Stomach (tissue), 19 donors: ENCODE measurements at places on chromosomes 7 and 10.

DNA sequence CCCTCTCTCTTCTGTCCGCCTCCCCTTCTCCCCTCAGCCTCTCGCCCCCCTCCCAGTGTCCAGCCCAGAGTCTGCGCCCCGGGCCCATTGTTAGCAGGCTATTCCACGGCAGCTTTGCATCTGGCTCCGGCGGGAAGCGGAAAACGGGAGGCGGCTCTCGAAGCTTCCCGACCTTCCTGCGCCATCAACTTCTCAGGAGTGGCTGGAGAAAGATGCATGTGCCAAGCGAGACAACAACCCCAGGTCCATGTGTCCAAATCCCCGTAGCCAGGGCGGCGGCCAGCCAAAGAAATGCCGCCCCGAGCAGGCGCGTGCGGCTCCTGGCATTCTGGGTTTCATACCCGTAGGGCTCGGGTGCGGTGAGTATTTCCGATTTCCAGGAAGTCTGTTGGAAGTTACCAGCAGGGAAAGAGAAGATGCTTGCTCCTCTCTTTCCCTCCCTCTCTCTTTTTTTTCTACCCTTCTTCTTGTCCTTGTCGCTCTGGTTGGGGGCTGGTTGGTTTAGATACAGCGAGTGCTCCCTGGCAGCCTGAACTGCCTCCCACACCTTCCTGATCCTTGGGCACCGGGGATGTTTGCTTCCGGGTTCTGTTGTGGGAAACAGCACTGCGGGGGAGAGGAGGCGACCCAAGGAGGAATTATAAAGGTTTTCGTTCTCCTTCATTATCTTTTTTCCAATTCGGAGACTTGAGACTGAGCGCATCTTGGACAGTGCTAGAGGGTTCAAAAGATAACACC is 1.2 kb upstream of the HOXA2 start:
- peak; percentile 72 for DNase-seq

DNA sequence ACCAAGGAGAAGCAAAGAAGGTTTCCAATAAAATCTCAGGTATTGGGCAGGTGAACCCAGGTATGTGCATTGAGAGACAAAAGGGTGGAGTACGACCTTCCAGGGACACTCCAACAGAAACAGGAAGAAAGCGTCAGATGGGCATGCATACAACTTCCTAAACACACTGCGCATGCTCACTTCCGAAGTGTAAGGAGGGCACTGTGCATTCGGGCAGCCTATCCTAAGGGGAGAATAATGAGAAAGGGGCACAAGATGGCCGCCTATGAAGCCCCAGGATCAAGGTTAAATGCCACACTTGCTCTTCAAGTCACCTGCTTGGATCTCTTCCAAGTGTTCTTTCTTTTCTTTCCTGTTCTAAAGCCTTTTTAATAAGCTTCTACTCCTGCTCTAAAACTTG is 39.4 kb upstream of the PRSS1 start:
- no peak for DNase-seq

DNA sequence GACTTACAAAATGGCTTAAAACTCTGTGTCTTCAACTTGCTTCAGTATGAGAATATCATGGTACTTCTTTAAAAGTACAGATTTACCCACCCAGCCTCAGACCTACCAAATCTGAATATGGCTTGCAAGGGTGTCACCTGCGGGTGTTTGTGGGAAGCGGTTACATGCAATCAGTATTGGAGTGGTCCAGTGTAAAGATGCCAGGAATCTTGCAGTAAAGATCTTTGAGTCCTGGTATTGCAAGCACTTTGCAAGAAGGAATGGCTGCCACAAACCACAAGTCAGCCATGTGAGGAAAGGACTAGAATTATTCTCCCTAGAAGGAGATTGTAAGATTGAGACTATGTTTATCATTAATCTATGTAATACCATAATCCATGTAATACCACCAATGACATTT is 115.1 kb downstream of the PON1 start:
- DNase-seq = no peak

DNA sequence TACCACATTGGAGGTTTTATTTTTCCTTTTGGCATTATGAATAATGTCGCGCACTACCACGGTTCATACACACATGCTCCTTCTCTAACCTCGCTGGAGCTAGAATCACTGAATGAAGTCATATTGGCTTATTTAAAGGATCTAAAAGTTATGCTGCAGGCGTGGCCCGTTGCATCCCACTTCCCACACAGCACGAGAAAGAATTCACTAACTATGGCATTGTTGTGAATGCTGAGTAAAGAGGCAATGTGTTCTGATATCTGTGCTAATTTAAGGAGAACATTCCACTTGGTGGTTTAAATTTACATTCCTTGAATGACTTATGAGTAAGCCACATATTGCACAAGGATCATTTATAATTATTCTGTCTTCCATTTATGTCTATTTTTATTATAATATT is 20.7 kb downstream of the TCERG1L start:
- DNase-seq = no peak

DNA sequence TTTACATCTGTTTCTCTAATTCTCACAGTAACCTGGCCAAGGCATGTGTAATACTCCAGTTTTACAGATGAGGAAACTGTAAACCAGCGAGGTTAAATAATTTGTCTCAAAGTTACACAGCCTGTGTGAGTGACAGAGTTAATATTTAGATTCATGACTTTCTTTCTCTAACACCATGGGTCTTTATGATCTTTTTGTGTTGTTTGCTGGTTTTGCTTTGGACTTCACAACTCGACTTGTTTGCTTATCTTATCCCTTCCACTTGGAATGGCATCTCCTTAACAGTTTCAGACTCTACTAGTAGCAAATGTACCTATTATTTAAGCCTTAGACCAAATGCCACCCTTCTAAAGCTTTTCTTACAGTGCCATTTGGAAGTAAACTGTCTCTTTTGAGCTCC is 34.4 kb downstream of the MXI1 start:
- no peak for DNase-seq

GRCh38 chr7:4878336-4879335 is 4.9 kb downstream of the RADIL start:
- no peak for DNase-seq

DNA sequence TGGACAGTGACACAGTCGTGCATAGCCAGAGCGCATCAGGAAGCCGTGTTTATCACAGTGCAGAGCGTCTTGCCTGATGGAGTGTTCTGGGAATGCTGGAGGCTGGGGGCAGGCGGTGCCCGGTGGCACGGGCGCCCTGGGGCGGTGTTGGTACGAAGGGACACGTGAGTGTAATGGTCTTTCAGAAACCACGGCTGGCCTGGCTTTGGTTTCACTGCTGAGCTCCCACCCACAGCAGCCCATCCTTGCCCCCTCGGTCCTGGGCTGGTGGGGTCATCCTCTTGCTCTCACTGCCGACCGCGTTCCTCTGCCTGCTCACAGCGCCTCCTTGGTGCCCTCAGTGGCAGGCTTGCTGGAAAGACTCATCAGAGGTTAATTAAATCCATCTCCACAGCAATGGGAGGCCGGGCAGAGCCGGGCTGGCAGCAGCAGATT is 50.6 kb downstream of the NKX6-2 start:
- DNase-seq = no peak

- DNase-seq = no peak
These were observed 3.8 kb downstream of the NODAL start for GRCh38 chr10:70437721-70438120.

- DNase-seq = no peak
These were observed 190.3 kb upstream of the SHH start for GRCh38 chr7:156002362-156003066.

GRCh38 chr7:134155871-134156270 is 28.7 kb downstream of the LRGUK start:
- no peak for DNase-seq

DNA sequence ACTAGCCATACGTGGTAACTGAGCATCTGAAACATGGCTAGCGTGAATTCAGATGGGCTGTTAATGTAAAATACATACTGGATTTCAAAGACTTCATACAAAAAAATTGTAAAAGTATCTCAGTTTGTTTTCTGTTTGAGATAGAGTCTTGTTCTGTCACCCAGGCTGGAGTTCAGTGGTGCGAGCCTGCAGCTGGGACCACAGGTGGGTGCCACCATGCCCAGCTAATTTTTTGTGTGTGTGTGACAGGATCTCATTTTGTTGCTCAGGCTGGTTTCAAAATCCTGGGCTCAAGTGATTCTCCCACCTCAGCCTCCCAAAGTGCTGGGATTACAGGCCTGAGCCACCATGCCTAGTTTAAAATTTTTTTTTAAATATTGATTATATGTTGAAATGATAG is 4.5 kb downstream of the TMEM243 start:
- DNase-seq = no peak

- DNase-seq = peak; percentile 69
These were observed 545.7 kb downstream of the LRMDA start for GRCh38 chr10:75977139-75977538.

DNA sequence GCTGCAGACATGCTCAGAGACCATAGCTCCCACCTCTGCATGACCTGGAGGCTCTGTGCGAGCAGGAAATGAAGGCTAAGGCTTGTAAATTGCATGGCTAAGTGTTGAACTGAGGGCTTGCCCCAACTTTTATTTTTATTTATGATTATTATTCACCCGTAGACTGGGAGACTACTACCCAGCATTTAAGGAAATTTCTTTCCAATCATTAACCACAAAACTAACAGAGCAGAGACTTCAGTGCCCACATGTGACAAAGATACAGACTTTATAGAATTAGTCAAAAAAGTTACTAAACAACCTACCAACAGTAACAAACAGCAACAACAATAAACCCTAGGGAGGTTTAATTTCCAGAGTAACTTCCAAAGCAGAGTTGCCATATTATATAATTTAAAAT is 39.7 kb downstream of the MCMBP start:
- no peak for DNase-seq

DNA sequence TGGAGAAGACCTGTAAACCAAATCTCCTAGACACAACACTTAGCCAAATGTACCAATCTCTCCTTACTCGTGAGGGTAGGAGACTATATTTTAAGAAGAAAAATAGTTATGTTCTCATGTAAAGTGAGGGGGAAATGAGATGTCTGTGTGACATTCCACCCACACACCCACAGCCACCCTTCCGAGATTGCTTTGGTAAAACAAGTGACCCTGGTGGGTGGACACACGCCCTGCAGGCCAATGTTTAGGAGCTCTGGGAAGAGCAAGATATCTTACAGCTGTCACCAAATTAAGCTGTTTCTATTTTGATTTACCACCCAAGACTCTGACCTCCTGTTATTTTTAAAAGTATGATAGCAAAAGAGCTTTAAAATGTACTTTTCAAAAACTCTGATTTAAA is 147.2 kb upstream of the PFKP start:
- DNase-seq = no peak

DNA sequence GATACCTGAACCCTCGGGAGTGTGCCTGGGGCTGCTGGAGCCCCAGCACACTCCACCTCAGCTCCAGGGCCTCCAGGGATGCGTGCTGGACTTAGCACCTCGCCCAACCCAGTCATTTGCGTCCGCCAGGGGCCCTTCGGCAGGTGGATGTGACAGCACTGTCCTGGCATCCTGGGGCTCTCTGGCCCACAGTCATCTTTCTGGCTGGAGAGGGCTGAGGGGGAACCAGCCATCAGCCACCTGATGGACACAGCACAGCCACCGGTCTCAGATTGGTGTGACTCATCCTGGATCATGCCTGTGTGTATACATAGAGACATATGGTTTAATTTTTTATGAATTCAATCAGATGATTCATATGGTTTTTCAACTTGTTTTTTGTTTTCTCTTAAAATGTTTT is 11.1 kb downstream of the ZNF775 start:
- DNase-seq = no peak
